ENCODE measurements at places on chromosomes 2 and 18.

DNA sequence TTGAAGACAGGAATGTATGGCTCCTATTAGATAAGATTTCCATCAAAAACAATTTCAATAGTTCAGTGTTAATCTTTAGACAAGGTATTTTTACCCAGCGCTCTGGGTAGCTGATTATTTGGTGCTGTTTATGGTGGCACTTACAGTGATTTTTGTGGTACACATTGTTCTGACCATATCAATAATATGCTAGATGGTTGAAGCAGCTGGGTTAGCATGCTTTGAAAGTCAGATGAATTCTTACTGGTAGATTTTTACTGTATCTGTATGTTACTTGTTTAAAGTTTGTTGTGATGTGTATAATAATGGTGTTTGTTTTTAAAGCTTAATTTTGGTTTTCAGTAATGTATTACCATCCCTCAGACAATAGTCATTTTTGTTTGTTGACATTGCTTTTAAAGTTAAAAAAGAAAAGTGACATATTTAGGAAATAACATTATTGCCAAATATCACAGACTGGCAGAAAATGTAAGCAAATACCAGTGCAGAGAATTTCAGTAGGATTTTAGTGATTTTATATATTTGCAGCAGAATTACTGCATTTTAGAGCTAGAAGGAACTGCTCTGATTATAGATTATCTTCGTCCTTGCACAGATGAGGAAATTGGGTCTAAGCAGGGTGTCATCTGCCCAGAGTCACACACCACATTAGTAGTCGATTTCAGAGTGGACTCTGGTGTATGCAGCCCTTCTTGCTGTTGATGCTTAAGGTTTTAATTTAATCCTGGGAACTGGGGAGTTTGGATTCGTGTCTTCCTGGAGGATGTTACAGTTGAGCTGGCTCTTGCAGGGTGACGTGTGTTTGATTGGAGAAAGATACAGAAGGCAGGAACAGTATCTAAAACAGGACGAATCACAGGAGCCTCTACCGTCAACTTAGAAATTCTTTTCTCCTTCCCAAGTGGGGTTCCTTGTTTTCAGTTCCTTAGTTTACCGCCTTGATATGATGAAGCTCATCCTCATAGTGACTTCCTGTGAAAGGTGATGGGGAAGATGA, 6.6 kb downstream of the SOCS6 start:
- peak; percentile 16 for DNase-seq

DNA sequence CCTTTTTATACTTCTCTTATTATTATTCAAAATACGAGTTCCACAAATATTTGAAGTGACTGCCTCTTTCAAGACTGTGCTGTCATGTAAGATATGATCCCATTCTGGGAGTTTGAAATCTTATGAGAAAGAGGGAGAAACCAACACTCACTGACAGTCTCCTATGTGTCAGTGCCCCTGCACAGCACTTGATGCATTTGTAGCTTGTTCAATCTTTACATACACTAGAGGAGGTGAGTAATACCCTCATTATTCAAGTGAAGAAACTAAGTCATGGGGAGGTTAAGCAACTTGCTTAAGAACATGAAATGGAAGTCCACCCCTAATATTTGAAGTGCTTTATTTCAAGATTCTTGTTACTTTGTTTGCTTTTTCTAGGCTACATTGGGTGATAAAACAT, 459.5 kb upstream of the FANCL start:
- no peak for DNase-seq

DNA sequence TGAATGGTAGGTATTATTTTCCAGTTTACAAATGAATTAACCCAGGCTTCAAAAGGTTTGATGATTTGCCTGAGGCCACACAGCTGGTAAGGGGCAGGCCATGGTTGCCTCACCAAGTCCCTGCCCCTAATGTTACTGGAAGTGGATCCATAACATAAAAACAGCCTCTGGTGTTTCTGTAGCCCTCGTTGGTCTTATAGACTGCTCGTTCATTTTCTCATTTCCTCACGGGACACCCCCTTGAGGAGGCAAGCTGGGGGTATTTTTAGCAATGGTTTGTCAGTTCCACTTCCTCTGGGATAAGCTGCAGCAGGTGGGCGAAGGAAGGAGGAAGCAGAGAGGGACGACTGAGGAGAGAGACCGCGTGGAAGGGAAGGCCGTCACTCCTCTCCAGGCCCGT, 32.9 kb upstream of the NDUFV2 start:
- no peak for DNase-seq

- peak; percentile 93 for DNase-seq
Measured at GRCh38 chr2:173159791-173160463, 84.3 kb downstream of the MAP3K20 start.

GRCh38 chr2:30710016-30710415, 97.2 kb downstream of the CAPN13 start:
- no peak for DNase-seq

- DNase-seq = peak; percentile 23
Measured at GRCh38 chr2:13230221-13230620, 513.5 kb downstream of the TRIB2 start.

GRCh38 chr2:46818819-46819218, 96.8 kb downstream of the MCFD2 start:
- no peak for DNase-seq

GRCh38 chr2:26605195-26605998, 35.8 kb downstream of the CIB4 start:
- peak; percentile 58 for DNase-seq

- peak; percentile 88 for DNase-seq
Measured at GRCh38 chr2:225270861-225271260, 128.6 kb upstream of the NYAP2 start.

- DNase-seq = no peak
Measured at GRCh38 chr18:23631746-23632145, 31.0 kb downstream of the ANKRD29 start.

DNA sequence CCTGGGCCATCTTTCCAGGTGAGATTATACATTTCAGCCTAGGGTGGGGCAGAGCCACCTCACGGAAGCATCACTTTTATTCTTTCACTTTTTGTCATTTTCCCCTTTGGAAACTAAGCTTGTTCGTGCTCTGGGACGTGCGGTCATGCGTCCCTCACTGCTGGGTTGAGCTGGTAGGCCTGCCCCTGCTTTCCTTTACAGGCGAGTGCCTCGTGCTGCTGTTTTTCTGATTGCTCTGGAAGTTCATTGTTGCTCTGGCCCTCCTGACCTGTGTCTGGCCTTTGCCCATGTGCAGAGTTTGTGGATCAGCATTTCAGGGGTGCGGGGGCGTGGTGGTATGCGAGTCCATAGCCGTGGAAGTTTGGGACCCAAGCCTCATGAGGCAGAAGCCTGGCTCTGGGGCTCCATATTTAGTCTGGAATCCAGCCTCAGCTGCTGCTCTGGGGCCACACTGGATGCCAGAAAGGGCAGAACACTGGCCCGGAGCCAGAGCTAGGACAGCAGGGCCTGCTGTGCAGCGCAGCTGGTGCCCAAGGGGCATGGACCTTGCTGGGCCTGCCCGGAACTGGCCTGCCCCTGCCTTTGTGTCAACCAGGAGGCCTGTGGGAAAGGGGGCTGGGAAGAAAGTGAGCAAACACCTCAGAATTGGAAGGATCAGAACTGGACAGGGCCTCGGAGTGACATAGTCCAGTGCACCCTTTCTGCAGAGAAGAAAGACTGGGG, 51.1 kb downstream of the CTIF start:
- peak; percentile 26 for DNase-seq
